ENCODE measurements at places on chromosomes 13 and 19.

GRCh38 chr13:36175621-36176020 is 38.7 kb downstream of the SOHLH2 start:
- no peak for DNase-seq

- no peak for DNase-seq
These were observed 83.1 kb downstream of the TNFSF13B start for GRCh38 chr13:108352599-108352998.

DNA sequence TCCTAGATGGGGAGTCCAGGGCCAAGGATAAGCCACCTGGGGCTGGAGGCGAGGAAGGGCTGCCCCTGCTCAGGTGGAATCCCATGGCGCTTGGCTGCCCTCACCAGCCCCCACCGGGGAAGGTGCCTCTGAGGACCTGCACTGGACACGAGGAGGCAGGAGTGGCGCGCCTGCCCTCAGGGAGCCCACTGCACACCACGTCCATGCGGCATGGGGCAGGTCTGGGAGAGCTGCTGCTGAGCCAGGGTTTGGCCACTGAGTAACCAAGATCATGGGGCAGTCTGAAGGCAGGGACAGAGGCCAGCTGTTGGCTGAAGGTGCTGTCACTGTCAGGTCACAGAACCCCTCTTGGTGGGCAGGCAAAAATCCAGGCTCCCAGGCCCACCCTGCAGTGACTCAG is 25.9 kb downstream of the ELAVL1 start:
- no peak for DNase-seq

- no peak for DNase-seq
These were observed 11.2 kb downstream of the ZNF347 start for GRCh38 chr19:53147645-53148044.

DNA sequence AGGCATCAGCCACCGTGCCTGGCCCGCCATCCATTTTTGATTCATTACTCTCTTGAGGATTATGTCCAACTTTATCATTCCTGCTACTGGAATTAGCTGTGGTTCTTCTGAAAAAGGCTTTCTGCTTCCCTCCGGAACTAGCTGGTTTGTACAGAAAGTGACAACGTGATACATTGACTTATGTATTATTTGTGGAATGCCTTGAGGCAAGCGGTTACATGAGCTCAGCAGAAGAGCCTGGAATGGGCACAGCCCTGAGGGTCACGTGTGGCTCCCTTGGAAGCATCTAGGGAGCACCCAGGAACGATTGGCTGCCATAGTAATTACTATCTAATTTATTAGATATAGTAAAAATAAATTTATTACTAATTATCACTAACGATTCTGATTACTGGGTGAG is 14.4 kb upstream of the RETN start:
- DNase-seq, result no peak

DNA sequence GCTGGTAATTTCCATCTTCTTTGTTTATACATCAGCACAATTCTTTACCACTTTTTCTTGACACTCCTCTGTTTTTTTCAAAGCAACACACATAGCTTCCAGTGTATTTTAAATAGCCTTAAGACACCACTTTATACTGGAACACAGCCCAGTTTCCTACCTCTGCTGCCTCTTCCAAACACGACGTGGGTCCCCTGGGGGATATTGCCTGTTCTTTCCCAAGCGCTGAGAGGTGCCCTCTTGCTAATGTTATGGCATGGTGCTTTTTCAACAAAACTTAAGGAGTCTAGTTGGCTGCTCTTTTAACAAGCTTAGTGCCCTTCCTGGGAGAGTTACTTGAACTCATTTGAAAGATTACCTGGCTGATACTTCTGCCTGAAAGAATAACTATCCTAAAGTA is 112.7 kb downstream of the OLFM4 start:
- peak; percentile 48 for DNase-seq

DNA sequence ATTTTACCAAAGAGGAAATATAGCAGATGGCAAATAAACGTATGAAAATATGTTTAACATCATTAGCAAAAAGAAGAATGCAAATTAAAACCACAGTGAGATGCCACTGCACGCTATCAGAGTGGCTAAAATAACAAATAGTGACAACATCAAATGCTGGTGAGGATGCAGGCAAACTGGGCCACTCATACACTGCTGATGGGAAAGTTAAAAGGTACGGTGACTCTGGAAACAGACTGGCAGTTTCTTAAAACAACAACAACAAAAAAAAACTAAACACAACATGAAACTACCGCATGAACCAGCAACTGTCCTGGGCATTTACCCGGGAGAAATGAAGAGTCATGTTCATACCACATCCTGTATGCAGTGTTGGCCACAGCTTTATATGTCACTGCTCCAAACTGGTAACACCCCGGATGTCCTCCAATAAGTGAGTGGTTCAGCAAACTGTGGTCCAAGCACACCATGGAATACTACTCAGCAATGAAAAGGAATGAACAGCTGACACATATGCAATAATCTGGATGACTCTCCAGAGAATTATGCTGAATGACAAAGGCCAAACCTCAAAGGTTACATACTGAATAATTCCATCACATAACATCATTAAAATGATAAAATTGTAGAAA is 22.3 kb downstream of the EPS15L1 start:
- DNase-seq, result no peak

DNA sequence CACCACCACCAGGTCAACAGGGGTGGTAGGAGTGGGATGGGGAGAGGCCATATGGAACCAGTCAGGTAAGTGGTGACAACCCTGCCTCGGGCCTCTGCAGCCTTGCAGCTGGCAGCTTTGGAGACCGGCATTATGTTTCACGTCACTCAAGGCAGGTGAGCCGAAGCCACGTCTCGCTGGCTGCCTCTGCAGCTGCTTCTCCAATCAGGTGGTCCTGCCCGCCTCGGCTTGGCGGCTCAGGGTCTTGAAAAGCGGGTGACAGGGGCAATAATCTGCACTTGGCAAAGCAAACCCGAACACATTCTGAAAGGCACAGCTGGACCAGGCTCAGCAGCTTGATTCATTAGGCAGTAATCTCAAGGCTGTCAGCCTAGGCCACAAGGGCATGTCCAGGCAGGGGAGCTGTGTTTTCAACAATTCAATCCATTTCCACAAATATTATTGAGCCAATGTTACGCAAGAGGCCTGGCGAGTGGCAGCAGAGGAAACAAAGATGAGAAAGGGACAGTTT is 77.4 kb upstream of the PCDH8 start:
- DNase-seq, result peak; percentile 20

DNA sequence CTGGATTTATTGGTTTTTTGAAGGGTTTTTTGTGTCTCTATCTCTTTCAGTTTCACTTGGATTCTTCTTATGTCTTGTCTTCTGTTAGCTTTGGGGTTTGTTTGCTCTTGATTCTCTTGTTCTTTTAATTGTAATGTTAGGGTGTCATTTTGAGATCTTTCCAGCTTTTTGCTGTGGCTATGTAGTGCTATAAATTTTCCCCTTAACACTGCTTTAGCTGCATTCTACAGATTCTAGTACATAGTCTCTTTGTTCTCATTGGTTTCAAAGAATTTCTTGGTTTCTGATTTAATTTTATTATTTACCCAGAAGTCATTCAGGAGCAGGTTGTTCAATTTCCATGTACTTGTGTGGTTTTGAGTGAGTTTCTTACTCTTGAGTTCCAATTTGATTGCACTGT is 24.6 kb downstream of the ZNF430 start:
- DNase-seq, result no peak

DNA sequence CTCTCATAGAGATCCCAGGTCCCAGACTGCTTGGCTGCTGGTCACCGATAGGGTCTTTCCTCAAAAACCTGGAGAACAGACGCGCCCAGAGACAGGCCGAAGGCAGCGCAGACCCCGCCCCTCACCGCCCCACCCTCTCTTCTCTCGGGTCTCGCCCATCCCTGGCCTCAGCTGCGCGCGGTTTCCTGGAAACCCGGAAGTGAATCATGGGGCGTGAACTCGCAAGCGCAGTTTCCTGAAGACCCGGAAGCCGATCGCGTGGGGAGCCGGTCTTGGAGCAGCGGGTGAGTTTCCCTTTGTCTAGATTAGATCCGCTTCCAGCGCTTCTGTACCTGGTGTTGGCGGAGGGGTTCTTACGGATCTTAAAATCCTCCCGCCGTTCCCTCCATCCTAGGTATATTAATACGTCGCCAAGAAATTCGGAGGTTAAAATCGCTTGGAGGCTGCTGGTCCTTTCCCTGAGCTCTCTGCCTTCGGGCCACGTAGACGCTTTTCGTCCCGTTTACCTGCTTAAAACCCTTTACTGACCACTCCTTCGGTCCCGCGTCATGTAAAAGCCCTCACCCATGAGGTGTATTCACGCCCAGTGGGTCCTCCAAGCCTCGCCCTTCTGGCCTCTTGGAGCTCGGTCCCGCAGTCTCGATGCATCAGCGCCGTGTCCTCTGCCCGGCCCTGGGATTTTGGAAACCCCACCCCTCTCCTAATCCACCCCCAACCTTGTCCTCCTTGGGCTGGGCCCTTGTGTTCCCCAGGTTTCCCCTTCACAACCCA is at the start of gene ZNF578:
TSS of gene ZNF578 (plus strand) at position 230 of the 771 bp plus-strand sequence. CDS start 48,293 bp downstream, outside the sequence.
- no peak for DNase-seq

DNA sequence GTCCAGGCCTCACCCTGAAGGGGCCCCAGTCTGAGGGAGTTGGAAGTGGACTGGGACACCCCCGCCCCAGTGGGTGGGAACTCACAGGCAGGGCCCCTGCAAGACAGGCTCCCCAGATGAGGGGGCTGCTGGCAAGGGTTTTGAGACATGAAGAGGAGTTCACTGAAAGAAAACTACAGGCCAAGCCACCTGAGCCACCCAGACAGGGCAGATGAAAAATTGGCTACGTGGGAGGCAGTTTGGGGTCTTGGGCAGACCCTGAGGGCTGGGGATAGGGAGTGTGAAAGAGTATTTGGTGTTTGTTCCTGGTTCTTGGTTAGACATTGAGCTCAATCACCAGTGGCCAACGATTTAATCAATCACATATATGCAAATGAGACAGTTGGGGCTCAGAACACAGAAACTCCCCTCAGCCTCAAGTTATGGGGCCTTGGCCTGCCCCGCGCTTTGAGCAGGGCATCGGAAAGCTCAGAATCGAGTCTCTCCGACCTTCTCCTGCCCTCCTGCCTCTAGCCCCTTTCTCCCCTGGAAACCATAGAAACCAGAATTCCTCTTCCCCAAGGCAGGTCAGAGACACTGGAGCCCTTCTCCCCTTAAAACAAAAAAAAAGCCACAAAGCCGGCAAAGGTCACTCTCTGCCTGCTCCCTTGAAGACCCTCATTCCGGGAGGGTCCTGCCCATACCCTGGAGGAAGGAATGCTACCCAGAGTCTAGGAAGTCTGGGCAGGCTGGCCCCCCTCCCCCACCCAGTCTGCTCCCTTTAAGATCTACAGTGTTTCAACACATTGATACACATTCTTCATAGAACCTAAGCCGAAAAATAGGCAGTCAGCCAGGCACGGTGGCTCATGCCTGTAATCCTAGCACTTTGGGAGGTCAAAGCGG is 1.3 kb upstream of the ISYNA1 start:
- no peak for DNase-seq

DNA sequence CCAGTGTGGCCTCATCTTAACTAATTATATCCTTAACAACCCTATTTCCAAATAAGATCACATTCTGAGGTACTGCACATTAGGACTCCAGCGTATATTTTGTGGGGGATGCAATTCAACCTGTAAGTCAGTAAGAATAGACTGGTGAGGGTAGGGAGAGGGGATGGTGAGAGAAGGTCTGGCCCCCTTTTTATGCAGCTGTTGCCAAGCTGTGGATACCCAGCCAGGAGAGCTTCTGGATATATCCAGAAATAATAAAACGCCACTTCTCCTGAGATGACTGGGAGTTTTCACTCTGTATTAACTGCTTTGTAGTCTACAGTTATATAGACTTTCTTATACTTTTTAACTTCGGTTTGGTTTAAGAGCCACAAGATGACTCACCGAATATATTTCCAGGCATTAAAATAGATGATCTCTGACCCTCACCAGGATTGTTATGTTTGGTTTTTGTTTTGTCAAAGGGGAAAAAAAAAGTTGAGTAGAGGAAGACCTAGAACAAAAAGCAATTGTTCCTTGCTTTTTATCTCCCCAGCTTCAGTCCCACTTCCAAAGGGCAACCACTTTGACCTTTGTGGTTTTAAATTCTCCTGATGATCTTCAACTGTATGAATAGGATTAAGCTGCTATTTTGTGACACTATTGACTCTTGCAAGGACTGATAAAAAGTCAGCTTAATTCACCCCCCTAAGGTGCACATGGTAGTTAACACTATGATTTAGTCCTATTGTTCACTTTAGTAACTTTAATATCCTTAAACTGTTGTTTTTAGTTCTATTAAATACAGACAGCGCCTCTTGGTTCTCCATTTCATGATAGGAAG is 3.1 kb upstream of the NEK3 start:
- DNase-seq, result no peak

- no peak for DNase-seq
These were observed at the start of gene ICAM1 for GRCh38 chr19:10270616-10271394. Gene ICAM1 (plus strand): TSS chr19:10271120. CDS start chr19:10271160, 40 bp downstream.

DNA sequence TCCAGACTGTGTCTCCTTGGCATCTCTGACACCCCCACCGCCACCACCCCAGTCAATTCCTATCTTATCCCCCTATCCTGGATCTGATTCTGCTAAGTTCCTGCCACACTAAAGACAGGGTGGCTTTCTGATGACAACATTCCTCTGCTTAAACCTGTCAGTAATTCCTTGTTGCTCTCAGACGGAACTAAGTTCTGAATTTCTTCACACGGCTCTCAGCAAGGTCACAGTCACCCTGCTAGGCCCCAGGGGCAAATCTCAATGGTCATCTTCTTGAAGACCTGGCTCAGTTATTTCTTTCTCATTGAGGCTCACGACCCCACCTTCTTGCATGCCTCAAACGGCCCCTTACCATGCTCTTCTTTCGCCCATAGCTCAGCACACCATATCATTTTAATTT is 7.6 kb downstream of the ALOX5AP start:
- no peak for DNase-seq

DNA sequence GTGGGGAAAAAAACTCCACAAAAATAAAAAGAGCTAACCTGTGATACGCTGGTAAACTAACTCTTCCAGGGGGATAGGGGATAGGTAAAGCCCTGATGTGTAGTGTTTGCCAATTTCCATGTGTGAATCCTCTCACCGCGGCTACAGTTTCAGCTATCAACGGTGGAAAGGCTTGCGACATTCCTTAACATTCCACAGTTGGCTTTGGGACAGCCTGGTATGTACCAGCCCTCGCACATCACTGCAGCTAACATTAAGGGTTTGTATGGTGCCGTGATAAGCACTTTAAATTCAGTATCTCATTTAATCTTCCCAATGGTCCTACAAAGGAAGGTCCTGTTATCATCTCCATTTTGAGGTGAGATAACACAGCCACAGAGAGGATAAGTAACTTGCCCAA is 112.4 kb downstream of the KATNAL1 start:
- DNase-seq, result no peak

GRCh38 chr13:47719164-47719563 is 281.9 kb downstream of the SUCLA2 start:
- DNase-seq, result no peak

DNA sequence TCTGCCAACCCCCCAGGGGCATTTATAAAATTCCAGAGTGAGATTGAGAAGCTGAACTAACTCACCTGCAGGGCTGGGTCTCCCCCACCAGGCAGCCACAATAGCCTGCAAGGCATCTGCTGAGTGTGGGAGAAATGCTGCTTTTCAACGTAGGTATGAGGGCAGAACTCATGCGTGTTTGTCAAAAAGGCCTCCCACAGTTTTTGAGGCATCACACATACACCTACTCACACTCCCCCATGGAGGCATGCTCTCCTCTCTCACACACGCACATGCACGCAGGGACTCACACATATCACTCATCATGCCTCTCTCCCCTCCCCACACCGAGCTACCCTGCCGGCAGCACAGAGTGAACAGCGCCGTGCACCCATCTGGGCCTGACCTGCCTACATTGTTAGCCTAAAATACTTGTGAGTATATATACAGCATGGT is 390.5 kb downstream of the FGF9 start:
- DNase-seq, result no peak

GRCh38 chr19:47143322-47144073 is 12.9 kb downstream of the SAE1 start:
- DNase-seq, result no peak

GRCh38 chr19:56841193-56841543 is 642 bp upstream of the PEG3 start:
- DNase-seq, result no peak

Data from NCI-H2107 (cell line).